A673 (cell line): ENCODE measurements at places on chromosomes 3 and 15.

- DNase-seq = no peak
Observed at GRCh38 chr3:140219291-140219690, 284.3 kb downstream of the CLSTN2 start.

- DNase-seq = no peak
Observed at GRCh38 chr3:3699816-3700633, 99.2 kb upstream of the LRRN1 start.

GRCh38 chr3:71710906-71711494, 14.2 kb downstream of the EIF4E3 start:
- peak; percentile 47 for DNase-seq

- peak; percentile 33 for DNase-seq
Observed at GRCh38 chr15:64379216-64379960, 1.9 kb downstream of the PCLAF start.

DNA sequence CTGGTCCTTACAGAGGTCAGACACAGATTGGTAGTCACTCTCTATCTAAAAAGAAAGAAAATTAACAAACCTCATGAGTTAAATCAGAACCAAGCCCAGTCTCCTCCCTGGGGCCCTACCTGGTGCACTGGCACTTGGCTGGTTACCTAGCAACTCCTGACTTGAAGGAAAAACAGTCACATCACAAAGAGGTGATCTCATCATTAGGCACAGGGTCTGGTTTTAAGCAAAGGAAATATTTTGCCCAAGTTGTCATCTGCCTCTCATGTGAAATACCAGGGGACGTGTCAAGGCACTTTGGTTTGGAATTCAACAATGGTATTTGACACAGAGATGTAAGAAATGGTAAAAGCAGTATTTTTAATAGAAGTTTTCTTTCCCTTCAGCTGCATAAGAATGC, 47.7 kb upstream of the FMN1 start:
- DNase-seq = no peak

DNA sequence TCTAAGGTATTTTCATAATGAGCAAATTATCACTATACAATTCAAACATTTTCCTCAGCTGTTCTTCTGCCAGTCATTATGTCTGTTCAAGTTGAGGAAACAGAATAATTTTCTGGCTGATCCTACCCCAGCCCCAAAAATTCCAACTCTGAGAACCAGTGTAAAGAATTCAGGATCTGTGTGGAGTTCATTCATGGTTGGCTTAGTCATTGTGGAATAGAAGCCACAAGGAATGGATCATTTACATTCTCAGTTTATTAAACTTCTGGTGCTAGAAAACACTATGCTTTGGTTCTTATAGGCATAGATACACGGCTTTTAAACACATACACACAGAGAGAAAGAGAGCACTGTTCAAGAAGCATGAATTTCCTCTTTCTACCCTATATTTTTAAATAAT, 134.6 kb downstream of the CMSS1 start:
- DNase-seq = no peak

DNA sequence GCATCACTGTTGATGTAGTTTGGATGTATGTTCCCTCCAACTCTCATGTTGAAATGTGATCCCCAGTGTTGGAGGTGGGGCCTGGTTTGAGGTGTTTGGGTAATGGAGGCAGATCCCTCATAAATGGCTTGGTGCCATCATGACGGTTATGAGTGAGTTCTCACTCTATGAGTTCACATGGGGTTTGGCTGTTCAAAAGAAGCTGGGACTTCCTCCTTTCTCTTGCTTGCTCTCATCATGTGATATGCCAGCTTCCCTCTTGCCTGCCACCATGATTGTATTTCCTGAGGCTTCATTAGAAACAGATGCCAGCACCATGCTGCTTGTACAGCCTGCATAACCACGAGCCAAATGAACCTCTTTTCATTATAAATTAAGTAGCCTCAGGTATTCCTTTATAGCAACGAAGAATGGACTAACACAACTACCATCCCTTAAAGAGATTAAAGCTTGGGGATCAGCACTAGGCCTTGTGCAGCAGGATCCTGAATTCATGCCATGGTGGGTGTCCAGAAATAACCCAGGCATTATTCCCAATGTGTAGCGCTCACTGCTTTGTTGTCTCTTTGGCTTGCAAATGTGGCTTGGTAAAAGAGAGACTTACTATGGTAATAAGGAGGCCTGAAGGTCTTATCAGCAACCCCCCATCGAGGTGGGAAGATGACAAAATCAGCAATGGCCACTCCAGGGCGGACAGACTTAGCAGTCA, 41.9 kb downstream of the NDUFB4 start:
- peak; percentile 6 for DNase-seq

DNA sequence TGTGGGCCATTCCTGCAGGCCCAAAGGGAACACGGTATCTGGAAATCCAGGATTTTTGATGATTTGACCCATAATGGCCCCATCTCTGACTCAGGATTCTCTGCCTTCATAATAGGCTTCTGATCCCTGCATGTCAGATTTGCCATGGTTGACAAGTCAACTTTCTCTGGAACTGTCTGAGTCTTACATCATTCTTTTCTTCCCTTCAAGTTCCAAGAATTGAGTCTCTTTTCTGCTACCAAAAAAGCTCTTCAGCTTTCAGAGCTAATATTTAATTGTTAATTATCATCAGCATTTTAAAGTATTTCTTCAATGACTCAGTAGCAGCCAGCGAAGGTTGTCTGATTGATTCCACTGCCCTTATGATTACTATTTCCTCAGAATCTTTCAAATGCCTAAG, 244.4 kb upstream of the COL8A1 start:
- DNase-seq = no peak

DNA sequence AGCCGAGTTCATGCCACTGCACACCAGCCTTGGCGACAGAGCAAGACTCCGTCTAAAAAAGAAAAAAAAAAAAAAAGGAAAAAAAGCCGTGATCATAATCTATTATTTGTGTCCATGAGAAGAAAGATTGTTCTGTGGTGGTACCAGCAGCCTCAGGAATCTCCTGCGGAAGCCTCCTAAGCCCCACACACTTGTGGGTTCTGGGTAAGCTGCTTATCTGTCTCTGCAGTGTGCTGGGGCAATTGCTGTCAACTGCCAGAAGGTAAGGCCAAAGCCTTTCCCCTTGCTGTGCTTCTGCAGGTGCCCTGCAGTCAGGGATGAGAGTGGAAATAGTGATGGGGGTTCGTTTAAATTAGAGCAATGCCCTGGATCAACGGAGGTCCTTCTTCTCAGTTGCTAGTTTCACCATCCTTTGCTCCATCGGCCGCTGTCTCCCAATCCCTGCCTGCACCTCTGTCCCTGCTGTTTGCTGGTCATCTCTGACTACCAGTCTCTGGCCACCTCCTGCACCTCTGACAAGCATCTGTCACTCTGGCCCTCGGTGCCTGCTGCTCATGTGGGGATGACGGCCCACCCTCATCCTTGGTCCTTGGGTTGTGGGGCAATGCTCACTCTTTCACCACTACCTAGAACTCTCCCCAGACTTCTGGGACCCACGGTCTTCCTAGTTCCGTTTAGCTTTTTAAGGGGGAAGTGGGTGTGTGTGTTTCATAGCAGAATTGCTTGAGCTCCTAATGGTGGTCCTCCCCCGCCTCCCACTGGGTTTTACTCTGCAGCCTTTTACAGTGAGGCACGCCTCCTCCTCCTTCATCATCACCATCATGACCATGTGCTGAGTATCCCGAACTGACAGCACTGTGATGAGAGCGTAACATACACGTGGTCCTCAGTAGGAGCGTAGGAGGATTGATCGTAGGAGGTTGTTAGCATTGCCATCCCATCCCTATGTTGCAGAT, 25.5 kb downstream of the CHRD start:
- no peak for DNase-seq

DNA sequence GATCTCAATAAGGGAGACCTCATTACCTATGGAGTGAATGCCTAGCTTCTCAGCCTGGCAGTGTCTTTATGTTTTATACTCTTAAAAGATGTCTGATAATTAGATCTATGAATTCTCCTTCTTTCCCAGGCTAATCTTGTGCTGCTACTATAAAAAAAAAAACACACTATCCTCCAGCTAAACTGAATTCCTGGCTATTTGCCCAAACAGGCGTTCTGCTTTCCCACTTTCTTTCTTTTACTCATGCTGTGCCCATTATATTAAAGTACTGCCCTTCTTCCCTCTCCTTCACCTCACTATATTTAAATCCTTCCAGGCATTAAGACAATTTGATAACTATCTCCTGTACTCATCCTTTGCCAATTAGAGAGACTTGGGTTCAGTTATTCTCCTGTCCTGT, 1134.9 kb downstream of the ROBO2 start:
- DNase-seq = peak; percentile 25
